ENCODE measurements at places on chromosomes 11 and 22.
A peak's percentile ranks its signal among the peaks of the same experiment; 100 is the strongest.

DNA sequence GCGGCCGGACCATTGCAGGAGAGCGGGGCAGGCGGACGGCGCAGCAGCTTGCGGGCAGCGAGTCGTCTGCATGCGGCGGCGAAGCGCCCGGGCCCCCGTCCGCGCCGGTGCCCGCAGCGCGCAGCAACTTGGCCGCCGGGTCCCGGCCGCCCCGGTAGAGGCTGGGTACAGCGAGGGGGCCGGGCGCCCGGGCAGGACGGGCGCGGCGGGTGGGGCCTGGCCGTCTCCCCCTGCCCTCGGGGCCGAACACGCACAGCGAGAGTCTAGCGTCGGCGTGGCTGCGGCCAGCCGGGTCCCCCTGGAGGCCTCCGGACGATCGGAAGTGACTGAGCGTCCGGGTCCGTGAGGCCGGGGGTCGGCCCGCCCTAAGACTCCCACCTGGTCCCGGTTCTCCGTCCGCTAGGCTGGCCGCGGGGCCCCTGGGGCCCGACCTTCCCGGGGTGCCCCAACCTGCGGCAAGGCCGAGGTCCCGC, 775 bp upstream of the TRABD start:
- DNase-seq = no peak

GRCh38 chr11:73206801-73207200, 11.3 kb upstream of the P2RY2 start:
- DNase-seq = no peak

DNA sequence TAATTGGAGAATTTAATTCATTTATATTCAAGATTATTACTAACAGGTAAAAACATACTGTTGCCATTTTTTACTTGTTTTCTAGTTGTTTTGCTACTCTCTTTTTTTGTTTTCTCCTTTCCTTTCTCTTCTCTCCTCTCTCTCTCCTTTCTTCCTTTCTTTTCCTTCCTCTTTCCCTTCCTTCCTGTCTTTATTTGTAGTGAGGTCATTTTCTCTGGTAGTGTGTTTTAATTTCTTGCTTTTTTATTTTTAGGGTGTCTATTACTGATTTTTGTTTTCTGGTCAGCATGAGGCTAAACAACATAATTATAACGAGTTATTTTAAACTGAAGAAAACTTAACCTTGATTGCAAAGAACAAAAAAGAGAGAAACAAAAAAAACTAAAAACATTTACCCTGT, 112.4 kb upstream of the SERPIND1 start:
- DNase-seq = no peak

- DNase-seq = no peak
These were observed 734 bp downstream of the C11orf58 start for GRCh38 chr11:16738947-16739815.

DNA sequence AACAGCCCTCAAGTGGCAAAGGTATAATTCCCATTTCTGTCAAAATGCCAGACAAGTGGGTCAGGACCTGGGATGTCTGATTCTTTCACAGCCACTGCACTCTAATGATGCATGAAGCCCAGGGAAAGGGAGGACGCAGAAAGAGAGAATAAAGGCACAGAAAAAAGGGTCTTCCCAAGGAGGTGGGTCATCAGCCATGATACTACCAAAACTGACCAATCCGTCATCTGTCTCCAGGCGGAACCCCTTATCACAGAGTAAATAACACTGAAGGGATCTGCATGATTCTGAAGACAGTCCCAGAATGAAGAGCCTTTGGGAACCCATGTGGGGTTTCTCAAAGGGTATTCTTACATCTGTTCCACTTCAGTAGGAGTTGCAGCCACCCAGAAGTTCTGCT, 73.8 kb upstream of the OPCML start:
- DNase-seq = no peak

DNA sequence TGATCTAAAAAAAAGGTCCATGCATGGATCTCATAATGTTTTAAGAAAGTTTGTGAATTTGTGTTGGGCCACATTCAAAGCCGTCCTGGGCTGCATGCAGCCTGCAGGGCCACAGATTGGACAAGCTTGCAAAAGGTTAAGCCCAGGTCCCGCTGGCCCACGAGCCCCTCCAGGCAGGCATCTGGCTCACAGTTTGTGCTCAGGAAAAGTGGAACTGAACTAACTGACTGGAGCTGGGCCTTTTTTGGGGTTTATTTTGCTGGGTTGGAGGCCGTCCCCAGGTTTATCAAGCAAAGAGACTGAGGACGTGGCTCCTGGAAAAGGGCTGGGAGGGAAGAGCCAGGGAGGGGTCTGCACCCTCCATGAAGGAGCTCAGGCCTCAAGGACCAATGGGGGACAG, 32.1 kb upstream of the BAIAP2L2 start:
- no peak for DNase-seq

DNA sequence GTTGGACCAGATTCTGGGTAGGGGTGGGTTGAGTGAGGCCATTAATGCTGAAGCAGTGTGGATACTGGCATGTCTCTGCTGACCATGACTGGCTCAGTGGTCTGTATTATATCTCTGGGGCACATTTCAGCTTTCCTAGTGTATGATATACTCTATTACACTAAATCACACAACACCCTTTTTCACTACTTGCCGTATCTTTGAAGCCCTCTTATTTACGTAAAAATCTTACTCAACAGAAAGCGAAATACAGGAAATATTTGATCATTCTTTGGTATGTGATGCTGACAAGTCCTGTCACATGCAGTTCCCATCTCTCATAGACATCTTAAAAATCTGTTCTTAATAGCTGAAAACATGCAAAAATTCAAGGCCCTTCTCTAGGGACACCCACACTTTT, 40.3 kb downstream of the OR5B17 start:
- no peak for DNase-seq

GRCh38 chr11:8047382-8047781, 33.6 kb upstream of the TUB start:
- DNase-seq = no peak

DNA sequence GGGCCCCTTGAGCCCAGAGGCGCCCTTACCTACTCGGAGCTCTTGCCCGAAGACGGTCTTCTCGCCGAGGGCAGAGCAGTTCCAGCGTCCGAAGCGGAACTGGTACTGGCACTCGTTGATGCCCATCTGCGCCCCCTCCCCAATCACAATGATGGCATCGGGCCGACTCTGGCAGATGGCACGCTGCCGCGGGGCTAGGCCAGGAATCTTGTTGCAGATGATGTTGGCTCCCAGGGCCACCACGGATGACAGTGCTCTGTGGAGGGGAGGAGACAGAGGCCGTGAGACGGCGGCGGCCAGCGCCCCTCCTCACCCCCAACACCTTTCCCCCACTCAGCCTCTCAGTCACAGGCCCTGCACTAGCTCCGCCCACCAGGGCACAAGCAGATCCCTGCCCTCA, 27.1 kb downstream of the WNT7B start:
- no peak for DNase-seq

- no peak for DNase-seq
These were observed 58.2 kb upstream of the LMO1 start for GRCh38 chr11:8321876-8322275.

GRCh38 chr11:47667135-47667534, 24.8 kb upstream of the MTCH2 start:
- no peak for DNase-seq

GRCh38 chr22:35749808-35750207, 32.1 kb downstream of the APOL5 start:
- no peak for DNase-seq

- DNase-seq = peak; percentile 8
These were observed at the start of gene CALCB for GRCh38 chr11:15073361-15074205. CALCB (plus strand) TSS chr11:15073593; CDS start chr11:15074719, 1,126 bp downstream.
